Activated naive CD4-positive, alpha-beta T cell treated with anti-CD3 and anti-CD28 coated beads, Interleukin-2, amount 50 U/mL, for 72 hours (primary cell): ENCODE measurements at places on chromosomes 11 and 22.

GRCh38 chr11:69575296-69576068, 65.5 kb upstream of the CCND1 start:
- DNase-seq: no peak

GRCh38 chr11:69560141-69560790, 78.8 kb downstream of the LINC01488 start:
- DNase-seq: no peak

DNA sequence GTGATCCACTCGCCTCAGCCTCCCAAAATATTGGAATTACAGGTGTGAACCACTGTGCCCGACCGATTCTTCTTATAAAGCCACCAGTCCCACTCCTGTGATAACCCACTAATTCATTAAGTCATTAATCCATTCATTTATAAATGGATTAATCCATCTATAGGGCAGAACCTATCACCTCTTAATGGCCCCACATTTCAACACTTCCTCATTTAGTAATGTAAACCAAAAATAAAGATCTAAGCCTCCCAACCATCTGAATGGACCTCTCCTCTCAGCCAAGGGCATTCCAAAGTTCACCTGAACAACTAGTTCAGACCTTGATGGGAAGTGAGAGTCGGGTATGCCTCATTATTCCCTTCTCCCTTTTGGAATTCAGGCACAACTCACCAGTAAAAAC, 9.9 kb upstream of the MRPL11 start:
- DNase-seq: no peak

- no peak for DNase-seq
These were observed 1448.6 kb upstream of the RAG2 start for GRCh38 chr11:38046571-38047135.

DNA sequence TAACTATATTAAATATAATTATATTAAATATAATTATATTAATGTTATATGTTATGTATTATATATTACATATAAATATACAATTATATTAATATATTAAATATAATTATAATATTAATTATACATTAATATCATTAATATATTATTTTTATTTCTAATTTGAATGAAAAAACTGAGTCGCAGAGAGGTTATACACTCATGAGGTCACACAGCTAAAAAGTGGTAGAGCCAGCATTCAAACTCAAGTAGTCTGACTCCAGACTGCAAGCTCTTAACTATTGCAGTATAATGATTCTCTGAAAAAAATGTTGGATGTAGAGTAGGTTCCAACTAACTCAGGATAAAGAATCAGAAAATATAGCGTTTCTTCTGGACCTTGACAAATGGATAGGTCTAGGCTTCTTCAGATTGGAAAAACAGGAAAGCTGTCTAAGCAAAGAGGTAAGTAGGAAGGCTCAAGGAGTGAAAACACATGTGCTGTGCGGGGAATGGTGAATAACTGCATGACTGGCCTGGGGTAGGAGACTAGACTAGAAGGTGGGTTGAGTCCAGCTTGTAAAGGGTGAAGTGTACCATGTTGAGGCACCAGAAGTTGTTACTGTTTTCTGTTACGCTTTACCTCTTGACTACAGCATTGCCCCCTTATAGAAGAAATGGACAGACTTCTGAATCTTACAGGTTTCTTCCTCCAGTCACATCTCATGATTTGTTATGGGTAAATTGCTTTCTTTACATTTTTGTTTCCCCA, 80.3 kb downstream of the TRIM44 start:
- DNase-seq: no peak

DNA sequence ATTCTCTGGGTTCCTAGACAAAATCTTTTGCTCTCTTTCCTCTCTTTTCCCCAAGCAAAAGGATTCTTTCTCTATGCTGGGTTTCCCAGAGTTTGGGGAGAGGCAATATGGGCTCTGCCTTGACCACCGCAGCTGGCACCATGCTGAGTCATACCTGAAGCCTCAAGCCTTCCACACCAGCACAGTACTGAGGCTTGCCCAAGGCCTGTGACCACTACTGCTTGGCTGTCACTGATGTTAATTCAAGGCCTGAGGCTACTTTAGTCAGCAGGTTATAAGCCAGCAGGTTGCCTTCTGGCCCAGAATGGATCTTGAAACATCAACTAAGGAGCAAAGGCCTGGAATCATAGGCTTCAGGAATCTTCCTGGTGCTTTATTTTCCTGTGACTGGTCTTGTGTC, 185.3 kb downstream of the DYNC2H1 start:
- no peak for DNase-seq

DNA sequence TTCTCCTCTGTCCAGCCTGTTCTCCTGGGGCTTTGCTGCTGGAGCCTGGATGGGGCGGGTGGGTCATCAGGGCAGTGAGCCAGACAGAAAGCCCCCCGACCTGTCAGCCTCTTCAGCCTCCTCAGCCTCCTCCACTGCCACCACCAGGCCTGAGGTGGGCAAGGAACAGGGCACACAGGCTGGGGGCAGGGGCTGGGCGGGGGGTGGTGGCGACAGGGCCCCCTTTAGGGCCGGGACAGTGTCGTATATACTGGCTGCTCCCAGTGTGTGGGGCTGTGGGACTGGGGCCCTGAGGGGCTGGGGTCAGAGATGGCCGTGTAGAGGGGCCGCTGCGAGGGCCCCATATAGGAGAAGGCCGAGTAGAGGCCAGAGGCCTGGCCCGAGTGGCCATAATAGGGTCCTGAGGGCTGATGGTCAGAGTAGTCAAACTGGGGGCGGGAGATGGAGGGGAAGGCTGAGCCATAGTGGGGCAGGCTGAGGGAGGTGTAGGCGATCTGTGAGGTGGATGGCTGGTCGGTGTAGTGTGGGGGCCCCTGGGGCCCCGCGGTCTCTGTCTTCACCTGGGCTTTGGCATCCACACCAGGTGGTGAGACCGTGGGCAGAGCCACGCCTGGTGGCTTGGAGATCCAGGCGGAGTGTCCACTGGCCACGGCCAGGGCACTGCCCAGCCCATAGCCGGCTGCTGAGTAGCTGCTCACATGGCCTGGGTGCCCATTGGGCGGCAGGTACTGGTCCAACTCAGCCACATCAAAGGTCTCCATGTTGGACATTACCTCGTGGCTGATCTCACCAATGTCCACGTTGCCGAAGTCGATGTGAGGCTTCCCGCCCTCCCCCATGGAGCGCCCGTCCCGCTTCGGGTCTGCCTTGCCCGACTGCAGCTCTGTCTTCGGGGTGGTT, 10.8 kb downstream of the SOX10 start:
- DNase-seq: no peak

DNA sequence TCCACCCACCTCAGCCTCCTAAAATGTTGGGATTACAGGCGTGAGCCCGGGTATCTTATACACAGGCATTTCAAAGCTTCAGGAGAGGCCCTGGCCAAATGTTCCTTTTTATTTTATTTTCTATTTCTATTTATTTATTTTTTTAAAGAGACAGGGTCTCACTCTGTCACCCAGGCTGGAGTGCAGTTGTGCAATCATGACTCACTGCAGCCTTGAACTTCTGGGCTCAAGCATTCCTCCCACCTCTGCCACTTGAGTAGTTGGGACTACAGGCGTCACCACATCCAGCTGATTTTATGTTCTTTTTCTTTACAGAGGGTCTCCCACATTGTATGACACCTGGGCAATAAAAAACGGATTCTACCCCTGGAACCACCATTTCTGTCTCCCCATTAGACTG, 71.2 kb downstream of the FBXO7 start:
- no peak for DNase-seq

DNA sequence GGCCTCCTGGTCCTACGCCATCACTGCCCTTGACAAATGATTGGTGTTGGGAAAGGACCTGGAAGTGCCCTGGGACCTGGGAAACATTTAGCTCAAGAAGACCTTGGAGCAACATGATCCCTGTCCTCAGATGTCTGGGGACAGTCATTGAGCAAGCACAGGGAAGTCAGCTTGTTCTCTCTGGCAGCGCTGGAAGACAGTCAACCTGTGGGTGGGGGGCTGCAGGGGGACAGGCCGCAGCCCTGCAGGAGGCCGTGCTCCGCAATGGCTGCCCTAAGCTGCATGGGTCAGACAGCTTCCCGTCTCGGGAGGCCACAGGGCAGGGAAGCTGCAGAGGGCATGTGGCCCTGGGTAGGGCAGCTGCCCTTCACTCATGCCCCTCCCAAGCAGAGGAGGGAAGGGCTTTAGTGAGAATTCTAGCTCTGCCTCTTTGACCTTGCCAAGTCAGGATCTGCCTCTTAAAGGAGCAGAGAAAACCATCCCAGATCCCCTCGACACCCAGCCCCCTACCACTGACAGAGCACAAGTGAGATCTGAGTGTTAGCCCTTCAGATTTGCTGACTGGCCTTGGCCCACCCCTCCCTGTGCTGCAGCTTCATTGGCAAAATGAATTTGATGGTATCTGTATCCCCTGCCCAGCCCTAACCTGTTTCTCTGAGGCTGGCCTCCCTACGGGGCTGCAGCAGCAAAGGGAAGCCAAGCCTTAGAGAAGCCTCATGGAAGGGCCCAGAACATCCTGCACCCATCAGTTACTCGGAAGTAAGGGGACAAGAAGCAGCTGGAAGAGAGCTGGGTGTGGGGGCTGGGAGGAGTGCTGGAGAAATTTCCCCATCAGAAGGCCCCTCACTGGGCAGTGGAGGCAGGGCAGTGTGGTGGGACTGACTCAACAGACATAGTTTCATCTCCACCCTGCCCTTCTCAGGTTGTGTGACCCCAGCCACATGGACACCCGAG, 6.2 kb upstream of the SREBF2 start:
- DNase-seq: no peak

DNA sequence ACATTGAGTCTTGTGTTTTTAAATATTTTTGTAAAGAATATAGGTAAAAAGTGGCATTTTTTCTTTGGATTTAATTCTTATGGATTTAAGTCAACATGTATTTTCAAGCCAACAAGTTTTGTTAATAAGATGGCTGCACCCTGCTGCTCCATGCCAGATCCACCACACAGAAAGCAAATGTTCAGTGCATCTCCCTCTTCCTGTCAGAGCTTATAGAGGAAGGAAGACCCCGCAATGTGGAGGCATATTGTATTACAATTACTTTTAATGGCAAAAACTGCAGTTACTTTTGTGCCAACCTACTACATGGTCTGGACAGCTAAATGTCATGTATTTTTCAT, 333 bp upstream of the CD3E start:
- DNase-seq: no peak

DNA sequence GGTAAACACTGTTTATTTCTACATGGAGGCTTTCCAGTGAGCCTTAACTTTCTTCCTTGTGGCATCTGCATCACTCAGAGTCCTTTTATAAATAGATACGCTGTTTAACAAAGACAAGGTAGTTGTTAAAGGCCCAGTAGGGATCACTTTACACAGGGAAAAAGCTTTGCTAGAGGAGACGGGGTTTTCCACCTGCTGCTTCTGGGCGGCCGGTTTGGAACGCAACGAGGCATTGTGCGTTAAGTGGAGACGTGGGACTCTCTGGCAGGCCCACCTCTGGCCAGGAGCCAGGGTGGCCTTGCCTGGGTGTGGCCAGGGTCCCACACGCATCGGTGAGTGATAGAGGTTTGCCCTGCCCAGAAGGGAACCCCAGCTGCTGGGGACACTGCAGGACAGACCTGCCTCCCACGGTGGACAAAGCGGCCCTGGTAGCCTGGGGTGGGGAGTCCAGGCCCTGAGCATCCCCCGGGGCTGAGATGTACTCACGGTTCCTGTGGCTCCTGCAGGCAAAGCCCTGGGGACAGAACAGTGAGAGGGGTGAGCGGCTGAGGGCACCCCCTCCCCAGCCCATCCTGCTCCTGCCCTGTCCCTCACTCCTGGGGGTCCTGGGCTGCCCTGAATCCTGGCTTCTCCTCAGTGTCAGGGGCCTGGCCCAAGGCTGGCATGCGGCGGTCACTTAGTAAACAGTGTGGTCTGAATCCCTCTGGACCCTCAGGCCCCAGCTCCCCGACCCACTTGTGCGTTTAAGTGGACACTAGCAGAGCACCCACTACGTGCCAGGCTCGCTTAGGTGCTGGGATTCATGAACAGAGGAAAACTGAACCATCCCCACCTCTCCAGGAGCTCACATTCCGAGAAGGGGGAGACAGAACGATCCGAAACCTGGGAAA, 4.2 kb downstream of the IL17REL start:
- DNase-seq: no peak

GRCh38 chr11:75100314-75100713, 3.6 kb upstream of the OR2AT4 start:
- DNase-seq: peak; percentile 28

GRCh38 chr22:50581031-50581949, 1.4 kb downstream of the CHKB start:
- no peak for DNase-seq

DNA sequence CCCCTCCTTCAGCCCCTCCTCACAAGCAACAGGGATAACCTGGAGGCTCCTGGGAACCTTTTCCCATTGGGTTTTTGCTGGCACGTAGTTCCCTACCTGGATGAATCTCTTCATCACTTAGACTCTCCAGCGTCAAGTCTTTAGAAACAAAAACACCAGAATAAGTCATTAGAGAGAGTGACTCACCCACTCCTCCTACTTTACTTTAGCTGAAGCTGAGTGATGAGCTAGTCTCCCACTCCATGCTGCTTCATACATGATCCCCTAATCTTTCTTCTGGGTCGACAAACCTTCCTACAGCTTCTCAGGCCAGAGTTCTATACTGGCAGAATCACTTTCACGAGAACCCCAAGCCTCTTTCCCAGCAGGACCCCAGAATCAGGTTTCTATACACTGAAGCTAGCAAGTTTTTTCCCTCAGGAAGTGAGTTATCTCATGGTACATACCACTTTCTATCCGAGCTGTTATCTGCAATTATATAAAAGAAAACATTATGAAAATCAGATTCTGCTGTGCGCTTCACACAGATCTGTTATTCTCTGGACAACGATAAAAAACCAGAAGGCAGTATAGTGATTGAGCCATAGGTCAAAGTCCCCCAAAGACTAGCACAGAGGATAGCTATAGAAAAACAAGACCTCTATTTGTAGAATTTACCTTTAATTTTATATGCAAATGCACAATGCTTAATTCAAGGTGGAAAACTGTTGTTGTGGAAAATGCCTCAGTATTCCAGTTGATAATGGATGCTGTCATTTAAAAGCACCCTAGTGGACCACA, 18.7 kb downstream of the DRICH1 start:
- DNase-seq: no peak

- DNase-seq: no peak
These were observed 7.7 kb downstream of the MPPED1 start for GRCh38 chr22:43419371-43420080.

DNA sequence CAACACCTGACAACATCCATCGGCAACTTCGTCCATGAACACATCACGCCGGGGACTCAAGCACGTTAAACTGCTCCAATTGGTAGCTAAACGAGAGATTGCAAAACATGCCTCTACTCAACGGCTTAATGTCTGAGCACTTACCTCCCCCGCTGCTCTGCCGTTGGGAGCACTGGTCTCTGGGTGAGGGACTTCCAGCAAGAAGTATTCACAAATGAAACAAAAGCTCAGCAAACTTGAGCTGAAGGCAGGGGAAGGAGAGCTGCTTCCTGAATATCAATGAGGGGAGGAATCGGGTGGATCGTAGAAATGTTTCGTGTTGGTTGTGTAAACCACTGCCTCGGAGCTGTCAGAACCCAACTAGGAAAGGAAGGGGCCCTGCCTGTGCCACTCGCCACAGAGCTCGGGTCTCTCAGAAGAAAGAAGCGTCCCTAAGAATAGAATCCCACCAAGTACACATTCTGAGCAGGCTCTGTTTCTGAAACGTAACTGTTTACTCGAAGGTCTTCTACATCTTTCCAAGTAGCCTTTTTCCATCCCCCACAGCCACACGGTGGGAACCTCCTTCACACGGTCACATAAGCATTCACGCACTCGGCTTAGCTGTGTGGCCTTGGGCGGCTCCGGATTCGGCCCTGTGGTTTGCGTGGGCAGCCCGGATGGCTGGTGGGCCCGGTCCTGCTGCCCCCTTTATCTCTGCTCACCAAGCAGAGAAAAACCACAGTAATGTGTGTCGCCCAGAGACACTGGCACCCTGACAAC, at the start of gene MLC1:
Gene MLC1, minus strand, starts transcription at position 216 of the 762 bp plus-strand sequence. CDS start 524 bp downstream, outside the sequence.
- no peak for DNase-seq

GRCh38 chr22:36149441-36149840, 11.1 kb downstream of the APOL3 start:
- DNase-seq: no peak
